ENCODE measurements at places on chromosomes 3 and 15.

GRCh38 chr15:89206908-89207331, 14.5 kb downstream of the RLBP1 start:
- DNase-seq, result peak; percentile 75

GRCh38 chr15:33292717-33293307, 18.0 kb upstream of the RYR3 start:
- DNase-seq, result peak; percentile 84

DNA sequence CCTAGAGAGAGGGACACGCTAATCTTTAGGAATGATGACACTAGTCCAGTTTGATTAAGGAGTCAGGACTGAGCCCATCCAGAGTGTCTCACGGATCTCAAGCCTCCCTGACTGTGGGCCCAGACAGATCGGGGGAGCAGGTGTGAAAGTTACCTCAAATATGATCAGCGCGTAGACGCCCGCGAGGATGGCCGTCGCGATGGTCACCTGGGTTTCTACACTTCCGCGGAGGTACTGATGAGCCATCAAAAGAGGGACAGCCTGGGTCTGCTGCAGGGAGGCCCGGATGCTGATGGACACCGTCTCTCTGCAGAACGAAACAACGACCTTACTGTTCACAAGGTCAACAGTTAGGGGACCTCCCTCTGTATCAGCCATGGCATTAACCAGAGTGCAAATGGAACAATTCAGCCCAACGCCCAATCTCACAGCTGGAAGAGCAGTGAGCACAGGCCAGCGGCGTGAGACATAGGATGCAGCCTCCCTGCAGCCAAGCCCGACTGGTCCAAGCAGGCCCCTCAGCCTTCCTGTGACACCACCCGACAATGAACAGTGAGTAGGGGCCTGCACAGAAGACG, 84.4 kb downstream of the OCA2 start:
- DNase-seq, result no peak

DNA sequence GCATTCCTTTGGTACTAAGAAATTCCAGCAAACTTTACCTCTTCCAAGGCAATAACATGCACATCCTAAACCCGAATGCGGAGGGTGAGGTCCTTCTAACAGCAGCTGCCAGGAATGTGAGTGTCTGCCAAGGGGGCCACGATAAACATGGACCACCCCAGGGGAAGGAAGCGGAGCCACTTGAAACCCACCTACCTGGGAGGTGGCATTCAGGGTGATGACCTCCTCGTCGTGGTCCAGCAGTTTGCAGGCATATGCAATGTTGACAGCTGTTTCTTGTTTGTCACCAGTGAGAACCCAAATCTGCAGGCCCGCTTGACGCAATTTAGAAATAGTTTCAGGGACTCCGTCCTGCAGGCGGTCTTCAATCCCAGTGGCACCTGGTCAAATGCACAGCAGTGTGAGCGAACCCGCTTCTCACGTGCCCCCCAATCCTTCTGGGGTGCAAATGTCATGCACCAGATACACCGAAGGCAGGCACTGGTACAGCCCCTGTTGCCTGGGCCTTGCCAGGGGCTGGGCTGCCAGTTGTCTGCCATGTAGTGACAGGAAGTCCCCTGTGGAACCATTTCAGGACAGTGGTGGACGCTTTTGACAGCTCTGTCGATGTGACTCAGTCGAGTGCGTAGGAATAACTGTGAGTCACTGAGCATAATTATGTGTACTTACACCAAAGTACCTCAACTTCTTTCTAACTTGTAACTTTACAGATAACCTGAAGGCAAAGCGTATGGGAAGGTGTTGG, 161.2 kb downstream of the ATP10A start:
- DNase-seq, result no peak

Measured in cardiac muscle cell (in vitro differentiated cells and primary cell).